ENCODE measurements at places on chromosomes 13 and 19. TPM values are rescaled to one million over a fixed set of nuclear protein-coding genes. Genes with fewer than 3 reads are reported as not detected.

- DNase-seq = peak; percentile 82
Measured at GRCh38 chr19:23203841-23204344, 46.3 kb downstream of the ZNF724 start.

DNA sequence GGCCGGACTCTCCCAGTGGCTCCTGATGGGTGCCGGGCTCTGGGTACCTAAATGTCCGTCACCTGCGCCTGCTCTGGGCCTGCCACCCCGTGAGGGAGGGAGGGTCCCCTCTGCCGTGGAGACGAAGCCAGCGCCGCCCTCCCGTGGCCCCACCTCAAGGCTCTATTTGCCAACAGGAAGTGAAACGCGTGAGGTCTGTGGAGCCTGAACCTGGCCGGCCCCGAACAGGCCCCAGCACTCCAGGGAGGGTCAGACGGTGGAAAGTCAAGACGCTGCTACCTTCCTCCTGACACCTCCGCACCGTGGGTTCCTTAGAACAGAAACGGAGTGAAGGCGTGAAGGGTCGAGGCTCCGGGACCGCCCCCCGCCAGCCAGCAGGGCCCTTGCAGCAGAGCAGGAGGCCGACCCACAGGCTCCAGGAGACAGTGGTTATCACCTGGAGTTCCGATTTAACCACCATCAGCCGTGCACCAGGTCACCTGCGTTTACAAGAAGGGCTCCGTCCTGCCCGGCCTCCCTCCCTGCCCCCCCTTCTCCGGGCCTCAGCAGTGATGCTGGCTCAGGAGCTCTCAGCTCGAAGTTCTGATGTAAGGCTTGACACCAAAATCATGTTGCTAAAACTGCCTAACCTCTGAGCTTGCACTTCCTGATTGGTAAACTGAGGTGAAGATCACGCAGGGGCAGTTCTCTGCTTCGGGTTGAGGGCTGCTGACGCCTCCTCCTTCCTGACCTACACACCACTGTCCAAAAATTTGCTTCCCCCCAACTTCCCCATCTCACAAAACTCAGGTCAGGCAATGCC, 50.9 kb upstream of the C13orf46 start:
- DNase-seq = no peak

GRCh38 chr13:85709721-85710120, 89.5 kb downstream of the SLITRK6 start:
- DNase-seq = no peak

- no peak for DNase-seq
Measured at GRCh38 chr13:89227356-89227755, 1556.2 kb downstream of the SLITRK5 start.

- DNase-seq = no peak
Measured at GRCh38 chr13:37383046-37383445, 215.5 kb downstream of the POSTN start.

DNA sequence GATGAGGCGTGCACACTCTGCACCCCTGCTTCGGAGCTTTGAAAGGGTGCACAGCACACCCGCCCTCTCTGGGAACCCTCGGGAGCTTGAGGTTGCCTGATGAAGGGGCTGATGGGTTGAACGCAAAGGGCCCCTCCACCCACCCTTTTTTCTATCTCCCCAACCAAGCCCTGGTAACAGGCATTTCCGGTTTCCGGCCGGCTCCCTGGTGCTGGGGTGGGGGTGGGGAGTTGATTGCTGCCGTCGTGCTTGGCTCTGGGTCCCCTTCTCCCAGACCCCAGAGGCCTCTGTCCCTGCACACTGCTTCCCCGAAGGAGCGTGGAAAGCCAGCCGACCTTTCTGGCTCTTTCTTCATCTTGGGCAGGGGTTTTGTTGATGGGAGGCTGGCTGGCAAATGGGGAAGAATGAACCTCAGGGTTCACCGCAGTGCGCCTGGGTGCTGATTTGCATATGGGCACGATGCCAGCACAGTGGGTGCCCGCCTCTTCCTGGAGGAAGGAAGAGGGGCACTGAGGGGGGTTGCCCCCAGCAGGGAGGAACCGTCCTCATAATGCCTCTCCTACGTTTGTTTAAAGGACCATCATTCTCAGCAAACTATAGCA, 29.1 kb downstream of the VAV1 start:
- peak; percentile 94 for DNase-seq

DNA sequence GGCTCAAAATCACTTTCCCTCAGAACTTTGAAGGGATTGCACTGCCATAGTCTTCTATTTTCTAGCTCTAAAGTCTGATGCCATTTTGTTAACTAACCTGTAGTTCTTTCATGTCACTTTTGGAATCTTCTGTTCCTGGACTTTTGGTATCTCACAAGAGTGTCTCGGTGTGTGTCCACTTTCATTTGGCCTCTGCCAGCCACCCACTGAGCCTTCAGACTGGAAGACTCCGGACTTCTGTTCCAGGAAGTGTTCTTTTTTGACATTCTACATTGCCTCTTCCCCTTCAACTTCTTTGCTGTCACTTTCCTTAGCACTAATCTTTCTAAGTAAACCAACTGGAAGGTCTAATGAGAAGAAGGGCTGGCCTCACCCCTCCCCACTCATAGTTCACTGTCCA, 25.0 kb upstream of the LAMP1 start:
- DNase-seq = no peak

- DNase-seq = no peak
Measured at GRCh38 chr19:543910-544608, at the start of gene GZMM. GZMM (plus strand) TSS chr19:544053; CDS start chr19:544072, 19 bp downstream.

DNA sequence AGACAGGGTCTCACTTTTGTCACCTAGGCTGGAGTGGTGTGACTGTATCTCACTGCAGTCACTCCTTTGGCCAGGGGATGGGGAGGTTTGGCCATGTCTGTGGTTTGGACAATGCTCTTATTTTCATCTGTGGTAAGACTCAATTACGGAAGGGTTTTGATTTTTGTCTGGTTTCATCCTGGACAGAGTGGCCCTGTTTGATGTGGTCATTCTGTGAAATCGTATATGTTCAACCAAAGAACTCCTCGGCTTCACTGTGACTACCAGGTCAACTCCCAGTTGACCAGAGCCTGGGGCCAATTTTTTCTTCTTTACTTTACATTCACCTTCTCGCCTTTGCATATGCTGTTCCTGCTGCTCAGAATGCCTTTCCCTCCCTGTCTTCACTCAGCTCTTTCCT, 6.8 kb upstream of the CCDC124 start:
- DNase-seq = no peak

GRCh38 chr19:36771261-36772231, 1.1 kb downstream of the ZNF850 start:
- peak; percentile 90 for DNase-seq

DNA sequence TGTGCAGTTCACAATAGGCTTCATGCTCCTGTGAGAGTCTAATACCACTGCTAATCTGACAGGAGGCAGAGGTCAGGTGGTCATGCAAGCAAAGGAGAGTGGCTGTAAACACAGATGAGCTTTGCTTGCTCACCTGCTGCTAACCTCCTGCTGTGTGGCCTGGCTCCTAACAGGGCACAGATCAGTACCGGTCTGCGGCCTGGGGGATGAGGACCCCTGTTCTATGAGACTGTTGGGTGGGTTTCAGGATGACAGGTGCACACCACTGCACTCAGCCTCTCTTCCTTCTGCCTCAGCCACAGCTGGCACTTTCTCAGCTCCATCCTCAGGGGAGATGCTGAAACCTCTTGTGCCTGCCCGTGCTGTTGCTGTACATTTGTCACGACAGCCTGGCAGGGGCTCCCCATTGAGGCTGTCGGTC, 9.7 kb downstream of the CLEC4G start:
- DNase-seq = no peak

- DNase-seq = no peak
Measured at GRCh38 chr19:54947381-54947780, at the start of gene NLRP7. NLRP7 (minus strand) TSS chr19:54947530.

GRCh38 chr13:31224963-31225559, 25.3 kb downstream of the B3GLCT start:
- no peak for DNase-seq

DNA sequence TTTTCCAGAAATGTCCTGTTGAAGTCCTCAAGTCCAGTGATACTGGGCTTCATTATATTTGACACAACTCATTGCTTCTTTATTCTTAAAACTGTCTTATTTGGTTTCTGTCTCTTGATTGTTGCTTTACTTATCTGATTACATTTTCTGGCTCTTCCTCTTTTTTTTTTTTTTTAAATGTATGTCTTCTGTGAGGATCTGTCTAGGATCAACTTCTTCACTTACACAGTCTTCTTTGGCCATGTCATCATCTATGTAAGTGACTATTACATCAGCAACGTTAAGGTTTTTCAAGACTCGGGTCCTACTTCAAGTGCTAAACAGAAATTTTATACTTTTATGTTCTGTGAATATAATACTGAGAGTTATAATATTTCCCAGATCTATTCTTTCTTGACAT, 162.1 kb downstream of the PDS5B start:
- DNase-seq = no peak

DNA sequence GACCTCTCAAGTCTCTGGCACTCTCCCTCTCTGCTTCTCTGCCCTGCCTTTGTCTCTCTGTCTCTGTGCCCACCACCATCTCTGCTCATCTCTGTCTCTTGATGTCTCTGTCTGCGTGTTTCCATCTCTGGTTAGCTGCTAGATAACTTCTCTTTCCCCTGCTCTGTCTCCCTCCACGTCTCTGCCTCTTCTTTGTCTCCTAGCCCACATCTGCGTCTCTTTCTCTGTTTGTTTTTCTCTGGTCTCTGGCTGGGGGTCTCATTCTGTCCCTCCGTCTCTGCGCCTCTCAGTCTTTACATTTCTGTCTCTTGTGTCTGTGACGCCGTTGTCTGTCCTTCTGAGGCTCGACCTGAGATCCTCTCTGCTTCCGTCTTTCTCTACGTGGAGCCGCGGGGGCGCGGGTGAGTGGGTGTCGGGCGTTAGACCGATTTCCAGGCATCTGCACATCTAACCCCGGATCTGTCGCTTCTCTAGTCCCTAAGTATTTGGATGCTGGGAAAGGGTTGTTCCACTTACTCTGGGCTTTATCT, 386 bp downstream of the GIPR start:
- DNase-seq = no peak

GRCh38 chr13:108734676-108735075, 105.3 kb downstream of the MYO16 start:
- no peak for DNase-seq

DNA sequence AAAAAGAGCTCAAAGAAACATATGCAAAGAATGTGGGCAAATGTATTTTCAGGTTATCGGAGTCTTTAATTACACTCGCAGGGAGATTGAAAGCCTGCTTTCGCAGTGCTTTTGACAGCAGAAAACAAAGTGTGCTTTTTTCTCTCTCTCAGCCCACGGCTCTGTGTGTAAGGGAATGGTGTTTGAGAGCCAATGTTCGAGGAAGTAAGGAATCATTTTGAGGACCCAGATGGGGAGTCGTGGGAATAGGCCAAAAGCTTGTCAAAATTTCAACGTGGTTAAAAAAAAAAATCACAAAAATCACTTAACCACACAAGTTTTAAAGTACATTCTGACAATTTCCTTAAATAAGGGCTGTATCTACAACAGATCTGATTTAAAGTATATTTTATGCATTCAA, 197.1 kb upstream of the IRS2 start:
- DNase-seq = no peak

DNA sequence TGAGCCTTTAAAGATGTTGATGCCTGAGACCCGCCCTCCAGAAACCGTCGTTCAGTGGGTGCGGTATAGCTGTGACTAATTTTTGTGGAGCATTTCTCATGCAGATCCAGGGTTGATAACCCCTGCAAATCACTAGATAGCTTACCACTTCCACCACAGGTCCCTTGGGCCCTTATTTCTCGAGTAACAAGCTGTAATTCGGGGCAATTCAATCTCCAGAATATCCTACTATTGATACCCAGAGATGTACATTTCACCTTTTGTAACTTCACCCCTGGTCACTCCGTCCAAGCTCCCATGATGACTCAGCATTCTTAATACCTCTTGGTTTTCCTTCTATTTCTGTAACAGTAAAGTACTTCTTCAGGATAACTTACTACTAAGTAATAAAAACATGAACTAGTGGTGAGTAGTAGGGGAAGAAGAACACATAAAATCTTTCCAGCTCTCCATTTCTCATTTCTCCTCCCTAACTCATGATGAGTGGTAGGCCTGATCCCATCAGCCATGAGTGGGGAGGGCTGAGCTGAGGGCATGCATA, 71.9 kb upstream of the UBL3 start:
- no peak for DNase-seq

DNA sequence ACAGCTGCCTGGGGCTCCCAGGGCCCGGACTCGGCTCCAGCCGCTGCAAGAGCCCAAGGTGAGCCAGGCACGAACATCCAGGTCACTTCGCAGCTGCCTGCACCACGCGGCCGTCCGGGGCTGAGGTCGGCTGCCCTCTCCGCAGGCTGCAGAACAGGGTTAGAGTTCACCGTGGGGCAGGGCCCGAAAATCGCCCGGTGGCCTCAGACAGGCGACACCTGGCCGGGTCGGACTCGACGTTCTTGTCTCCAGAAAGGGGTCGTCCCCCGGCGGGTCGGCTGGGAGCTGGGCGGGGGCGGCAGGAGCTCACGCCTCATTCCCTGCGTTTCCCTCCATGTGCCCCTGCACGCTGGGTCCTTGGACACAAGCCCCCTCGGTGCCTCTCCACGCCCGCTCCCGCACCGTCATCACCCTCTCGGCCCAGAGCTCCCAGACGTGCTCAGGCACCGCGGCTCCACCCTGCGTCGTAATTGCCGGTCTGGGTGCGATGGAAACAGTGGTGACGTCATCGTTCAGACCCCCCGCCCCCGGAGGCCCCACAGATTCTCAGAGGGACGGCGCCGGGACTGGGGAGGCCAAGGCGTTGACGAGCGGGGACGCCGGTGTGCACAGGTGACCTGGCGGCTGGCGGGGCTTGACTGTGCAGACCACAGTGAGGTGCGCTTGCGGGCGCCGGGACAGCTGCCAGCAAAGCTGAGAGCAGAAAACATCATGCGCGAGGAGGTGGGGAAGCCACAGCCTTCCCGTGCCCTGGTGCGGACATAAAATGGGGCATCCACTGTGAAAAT, 4.0 kb upstream of the GRIN3B start:
- no peak for DNase-seq

The NOTCH3 gene
- total RNA-seq = 165 TPM

The SPRED3 gene
- total RNA-seq = 6.5 TPM

The SIGLEC14 gene
- total RNA-seq = 10.3 TPM

The PRR22 gene
- 1.00 TPM for total RNA-seq

The PRTN3 gene
- total RNA-seq = 0.38 TPM

The ZNF837 gene
- total RNA-seq = 0.86 TPM

The FFAR2 gene
- total RNA-seq = 0.95 TPM

The ELSPBP1 gene
- total RNA-seq = not detected

The NUMBL gene
- total RNA-seq = 62.6 TPM

The TEX29 gene
- 0.29 TPM for total RNA-seq

The C13orf42 gene
- not detected for total RNA-seq

The USF2 gene
- 78.9 TPM for total RNA-seq

The NLRP12 gene
- total RNA-seq = 2.0 TPM

The PCDH17 gene
- total RNA-seq = 7.3 TPM

The TMEM238 gene
- 0.90 TPM for total RNA-seq
